CD4-positive, alpha-beta T cell treated with Interleukin-6 for 4 hours (primary cell): ENCODE measurements at places on chromosomes 3 and 15.

GRCh38 chr3:69585472-69585871 is 153.8 kb upstream of the MITF start:
- DNase-seq: no peak

- no peak for DNase-seq
Measured at GRCh38 chr15:57861815-57862586, 155.5 kb downstream of the POLR2M start.

GRCh38 chr3:195394700-195395099 is 48.1 kb downstream of the ACAP2 start:
- no peak for DNase-seq

GRCh38 chr15:52251144-52251860 is 44.3 kb downstream of the MYO5C start:
- no peak for DNase-seq

- no peak for DNase-seq
Measured at GRCh38 chr3:40876496-40876895, 322.8 kb upstream of the CTNNB1 start.

GRCh38 chr3:128077202-128077624 is 25.0 kb downstream of the SEC61A1 start:
- DNase-seq: no peak

- DNase-seq: no peak
Measured at GRCh38 chr3:39978308-39978707, 168.9 kb downstream of the MYRIP start.

DNA sequence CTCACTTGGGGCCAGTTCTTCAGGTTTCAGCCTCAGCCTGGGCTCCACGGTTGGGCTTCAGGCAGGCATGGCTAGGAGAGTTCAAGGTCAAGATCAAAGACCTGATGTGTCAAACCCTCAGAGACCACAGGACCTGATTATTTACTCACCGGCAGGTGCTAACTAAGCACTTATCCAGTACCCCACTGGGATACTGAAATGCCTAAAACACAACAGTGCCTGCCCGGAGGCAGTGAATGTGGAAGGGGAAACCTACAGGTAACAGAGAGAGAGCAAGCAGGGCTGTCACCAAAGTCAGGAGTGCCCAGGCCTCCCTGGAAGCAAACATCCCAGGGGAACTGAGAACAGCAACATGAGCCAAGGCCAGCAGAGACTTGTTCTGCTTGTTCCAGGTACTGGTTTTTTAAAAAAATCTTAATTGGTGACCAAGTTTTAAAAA is 6.7 kb downstream of the IDH2 start:
- DNase-seq: peak; percentile 28

- DNase-seq: no peak
Measured at GRCh38 chr3:187822402-187822801, 77.1 kb upstream of the BCL6 start.
